ENCODE measurements at places on chromosomes 2 and 18.
A peak's percentile ranks its signal among the peaks of the same experiment; 100 is the strongest.

- DNase-seq: no peak
Measured at GRCh38 chr2:43276266-43276941, 50.0 kb upstream of the ZFP36L2 start.

DNA sequence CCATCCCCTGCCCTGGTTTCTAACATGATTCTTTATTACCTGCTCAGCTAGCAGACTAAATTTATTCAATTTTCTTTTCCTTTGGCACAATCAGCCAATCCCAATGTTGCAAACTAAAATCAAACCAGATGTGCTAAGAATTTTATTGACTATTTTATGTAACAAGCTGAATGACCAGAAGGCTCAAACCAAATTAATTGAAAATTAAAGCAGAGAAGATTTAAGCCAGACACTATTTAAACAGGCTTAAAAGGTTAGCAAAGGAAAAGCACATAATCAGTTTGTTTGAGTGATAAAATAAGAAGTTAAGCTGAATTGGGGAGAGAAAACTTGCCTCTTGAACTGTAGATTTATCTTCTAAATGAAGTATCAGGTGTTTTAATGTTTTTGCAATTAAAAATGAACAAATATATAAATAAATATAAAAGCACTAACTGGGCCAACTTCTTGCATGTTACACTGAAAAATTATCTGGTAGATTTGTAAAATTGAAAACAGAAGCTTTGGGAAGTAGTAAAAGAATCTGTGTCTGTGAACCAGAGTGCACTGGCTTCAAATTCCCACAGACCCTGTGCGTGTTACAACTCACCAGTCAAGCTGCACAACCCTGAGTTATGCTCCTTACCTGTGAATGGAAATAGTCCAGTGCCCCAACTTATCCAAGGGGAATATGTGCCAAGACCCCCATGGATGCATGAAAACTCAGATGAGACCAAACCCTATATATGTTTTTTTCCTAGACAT lies 283.4 kb downstream of the CNTNAP5 start:
- DNase-seq: no peak

DNA sequence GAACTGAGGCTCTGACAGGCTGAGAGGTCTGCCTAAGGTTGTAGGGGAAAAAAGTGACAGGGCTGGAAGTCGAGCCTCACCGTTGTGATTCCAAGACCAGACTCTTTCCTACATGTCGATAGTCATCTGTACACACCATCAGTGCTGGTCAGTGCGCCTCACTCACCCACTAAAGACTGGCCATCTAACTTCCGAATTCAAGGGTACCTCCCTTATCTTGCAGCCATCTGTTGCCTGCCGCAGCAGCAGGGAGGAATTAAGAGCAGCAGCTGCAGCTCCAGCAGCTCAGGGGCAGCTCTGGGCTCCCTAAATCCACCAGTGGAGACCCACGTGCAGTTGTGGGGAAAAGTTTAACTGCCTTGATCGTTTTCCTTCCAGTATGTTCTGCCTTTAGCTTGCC lies 32.6 kb upstream of the GPR39 start:
- no peak for DNase-seq

GRCh38 chr2:130252880-130253645 lies 54.8 kb upstream of the TUBA3E start:
- DNase-seq: no peak

DNA sequence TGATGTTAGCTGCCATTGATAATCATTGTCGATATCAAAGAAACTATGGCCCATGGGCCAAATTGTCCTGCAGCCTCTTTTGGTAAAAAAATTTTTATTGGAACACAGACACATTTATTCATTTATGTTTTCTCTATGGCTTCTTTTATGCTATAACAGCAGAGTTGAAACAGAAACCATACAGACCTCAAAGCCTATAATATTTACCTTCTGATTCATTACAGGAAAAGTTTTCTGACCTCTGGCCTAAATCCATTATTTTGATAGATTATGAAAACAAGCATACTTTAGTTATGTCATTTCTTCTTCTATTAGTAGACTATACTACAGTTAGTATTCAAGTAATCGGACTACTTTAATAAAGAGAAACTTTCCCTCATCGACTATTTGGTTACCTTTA lies 349.7 kb upstream of the GALNT5 start:
- DNase-seq: no peak

GRCh38 chr2:15993232-15993610 lies 52.9 kb downstream of the MYCN start:
- no peak for DNase-seq

DNA sequence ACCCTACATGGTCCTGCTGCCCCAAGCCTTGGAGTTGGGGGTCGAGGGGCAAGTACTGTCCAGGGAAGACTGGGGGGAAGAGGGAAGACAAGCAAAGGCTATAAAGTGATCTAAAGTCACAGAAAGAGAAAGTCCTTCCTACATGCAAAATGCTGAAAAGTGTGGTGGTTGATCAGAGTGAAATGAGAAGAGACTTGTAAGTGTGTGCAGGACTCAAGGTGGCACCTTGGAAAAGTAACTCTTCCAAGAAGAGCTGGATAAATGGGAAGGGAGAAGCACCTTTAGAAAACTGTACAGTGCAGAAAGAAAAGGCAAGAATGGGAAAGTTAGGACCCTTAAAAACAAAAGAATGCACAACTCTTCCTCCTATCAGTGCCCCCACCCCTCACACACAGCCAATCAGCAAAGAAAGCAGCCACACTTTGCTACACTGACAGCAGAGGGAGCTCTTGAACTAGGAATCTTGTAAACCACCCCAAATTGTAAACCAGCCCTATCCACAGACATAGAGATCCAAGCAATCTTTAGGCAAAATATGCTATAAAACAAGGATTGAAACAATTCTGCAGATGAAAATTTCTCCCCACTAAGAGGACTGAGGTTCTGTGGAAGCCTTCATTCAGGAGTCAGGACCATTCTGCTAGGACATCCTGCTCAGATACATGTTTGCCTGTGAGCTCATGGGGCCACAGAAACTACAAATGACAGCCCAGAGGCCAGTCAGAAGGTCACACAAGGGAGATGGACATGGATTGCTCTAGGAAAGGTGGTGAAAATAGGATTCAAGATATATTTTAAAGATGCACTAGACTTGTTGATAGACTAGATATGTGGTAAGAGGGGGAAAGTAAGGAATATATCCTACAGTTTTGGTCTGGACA lies 146.4 kb downstream of the FTCDNL1 start:
- no peak for DNase-seq

DNA sequence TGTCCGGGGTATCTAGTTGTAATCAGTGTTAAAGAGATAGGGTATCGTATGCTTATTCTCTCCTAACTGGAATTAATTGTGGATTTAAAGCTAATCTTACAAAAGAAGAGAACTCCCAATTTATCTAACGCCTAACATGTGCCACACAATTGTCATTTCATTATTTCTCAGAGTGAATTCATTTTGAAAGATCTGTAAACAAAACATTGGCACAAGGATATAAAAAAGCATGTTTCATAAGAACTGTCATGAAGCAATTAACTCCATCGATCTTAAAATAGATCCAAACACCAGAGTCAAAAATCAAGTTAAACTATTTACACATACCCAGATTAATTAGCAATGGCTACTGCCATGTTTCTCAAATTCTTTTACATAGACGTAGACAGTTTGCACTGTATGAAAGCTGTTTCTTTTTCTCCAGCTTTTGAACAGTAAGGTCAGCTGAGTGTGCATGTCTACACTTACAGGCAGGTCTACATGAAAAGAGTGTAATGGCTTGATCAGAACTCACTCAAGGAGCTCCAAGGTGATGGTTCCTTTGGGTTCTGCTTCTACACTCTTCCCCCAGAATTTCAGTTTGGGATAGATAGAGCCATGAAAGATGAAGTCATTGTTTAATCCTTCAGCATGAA lies 38.8 kb downstream of the CABYR start:
- no peak for DNase-seq

DNA sequence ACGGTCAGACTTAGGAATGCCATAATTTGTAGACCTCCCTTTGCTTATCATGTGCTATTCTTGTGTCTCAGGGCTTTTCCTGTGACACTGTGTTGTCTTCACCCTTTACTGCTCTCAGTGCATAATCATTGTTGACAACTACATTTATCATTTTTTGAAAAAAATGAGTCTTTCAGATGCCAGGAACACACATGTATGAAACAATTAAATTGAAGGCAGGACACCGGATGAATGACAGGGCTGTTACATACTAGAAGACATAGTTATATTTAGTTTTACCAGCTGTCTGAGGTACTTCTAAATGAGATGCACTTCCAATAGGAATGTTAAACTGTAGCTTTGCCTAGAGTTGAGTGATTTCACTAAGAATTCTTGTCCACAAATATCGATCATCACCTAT lies 243.5 kb downstream of the LRP1B start:
- DNase-seq: no peak

DNA sequence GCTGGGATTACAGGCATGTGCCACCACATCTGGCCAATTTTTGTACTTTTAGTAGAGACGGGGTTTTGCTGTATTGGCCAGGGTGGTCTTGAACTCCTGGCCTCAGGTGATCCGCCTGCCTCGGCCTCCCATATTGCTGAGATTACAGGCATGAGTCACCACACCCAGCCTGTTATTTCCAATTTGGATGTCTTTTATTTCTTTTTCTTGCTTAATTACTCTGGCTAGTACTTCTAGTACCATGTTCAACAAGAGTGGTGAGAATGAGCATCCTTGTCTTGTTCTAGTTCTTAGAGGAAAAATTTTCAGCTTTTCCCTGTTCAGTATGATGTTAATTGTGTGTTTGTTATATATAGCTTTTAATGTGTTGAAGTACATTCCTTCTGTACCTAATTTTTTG lies 23.4 kb downstream of the CCDC138 start:
- DNase-seq: no peak

- DNase-seq: no peak
Measured at GRCh38 chr2:110167326-110168000, 37.4 kb downstream of the NPHP1 start.

DNA sequence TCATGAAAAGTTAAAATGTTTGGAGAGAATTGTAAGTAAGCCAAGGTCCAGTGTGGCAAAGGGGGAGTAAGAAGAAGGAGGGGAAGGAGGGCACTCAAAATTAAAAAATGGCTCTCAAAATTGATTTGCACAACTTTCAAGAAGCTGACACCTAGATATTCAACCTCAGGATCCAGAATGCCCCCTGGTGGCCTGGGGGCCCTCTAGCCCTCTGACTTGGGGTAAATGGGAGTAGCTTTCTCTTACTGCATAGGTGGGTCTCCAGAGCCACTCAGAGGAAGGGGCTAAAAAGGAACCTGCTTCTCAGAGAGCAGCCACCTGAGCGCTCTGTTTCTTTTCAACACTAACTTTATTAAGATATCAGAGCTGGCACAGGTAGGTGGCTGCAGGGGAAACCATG lies 968.5 kb downstream of the BCL11A start:
- no peak for DNase-seq

DNA sequence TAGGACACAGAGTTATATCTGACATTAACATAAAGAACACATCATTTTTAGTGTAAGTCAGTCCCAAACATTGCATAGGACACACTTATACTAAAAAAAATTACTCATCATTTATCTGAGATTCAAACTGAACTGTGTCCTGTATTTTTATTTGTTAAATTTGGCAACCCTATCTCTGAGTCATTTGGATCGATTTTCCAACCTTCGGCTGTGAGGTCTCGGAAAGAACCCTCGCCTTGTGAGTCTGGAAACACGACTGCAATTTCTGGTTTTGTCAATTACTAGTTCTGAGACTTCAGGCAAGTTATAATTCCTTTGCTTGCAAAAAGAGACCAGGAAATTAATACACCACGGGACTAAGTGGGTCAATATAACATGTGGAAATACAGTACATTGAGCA lies 14.0 kb downstream of the ATP8B1 start:
- no peak for DNase-seq

- DNase-seq: no peak
Measured at GRCh38 chr2:20072436-20073158, 21.2 kb upstream of the LAPTM4A start.

GRCh38 chr18:24398540-24398939 lies 916 bp upstream of the OSBPL1A start:
- DNase-seq: no peak

DNA sequence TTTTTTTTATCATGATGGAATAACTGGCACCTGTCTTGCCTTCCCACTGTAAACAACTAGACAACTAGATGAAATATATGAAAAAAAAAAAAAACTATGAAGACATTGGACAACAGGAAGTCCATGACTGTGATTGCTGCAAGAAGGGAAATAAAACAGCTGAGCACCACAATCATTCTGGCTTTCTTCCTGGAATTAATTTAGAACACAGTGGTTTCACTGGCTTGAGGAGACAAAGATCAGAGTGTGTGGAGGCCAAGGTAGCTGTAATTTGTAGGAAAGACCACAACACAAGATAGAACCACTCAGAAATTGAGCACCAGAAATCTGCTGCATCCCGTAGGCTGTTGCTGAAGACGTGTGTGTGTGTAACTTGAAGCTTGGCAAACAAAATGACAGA lies 121.1 kb upstream of the PID1 start:
- no peak for DNase-seq

GRCh38 chr2:128612628-128613027 lies 294.0 kb upstream of the HS6ST1 start:
- DNase-seq: peak; percentile 22

DNA sequence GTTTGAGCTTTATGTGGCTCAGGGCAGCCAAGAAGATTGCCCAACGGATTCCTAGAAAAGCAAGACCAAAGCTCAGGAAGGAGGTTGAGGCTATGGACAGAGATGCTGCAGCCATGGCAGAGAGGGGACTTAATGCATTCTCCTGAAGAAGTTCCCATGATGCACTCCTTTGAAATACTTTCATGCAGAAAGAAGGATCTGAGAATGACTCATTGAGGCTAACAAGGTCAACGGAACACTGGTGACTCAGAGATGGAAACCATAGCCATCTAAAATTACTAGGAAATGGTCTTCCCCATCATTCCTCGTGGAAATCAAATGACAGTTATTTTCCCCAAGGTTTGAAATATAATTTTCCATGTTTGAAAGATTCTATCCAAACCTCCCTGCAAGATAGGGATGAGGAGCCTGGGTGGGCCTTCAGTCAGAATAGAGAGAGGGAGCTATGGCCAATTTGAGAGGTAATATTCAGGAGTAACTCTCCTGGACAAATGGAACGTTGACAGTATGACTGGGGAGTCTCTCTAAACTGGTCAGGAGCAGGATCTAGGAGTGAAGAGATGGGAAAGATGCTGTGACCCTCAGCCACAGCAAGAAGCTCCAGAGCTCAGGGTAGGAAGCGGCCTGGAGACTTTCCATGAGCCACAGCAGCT lies 63.0 kb downstream of the REEP1 start:
- DNase-seq: no peak

- no peak for DNase-seq
Measured at GRCh38 chr18:51668607-51669006, 471.1 kb upstream of the MEX3C start.

DNA sequence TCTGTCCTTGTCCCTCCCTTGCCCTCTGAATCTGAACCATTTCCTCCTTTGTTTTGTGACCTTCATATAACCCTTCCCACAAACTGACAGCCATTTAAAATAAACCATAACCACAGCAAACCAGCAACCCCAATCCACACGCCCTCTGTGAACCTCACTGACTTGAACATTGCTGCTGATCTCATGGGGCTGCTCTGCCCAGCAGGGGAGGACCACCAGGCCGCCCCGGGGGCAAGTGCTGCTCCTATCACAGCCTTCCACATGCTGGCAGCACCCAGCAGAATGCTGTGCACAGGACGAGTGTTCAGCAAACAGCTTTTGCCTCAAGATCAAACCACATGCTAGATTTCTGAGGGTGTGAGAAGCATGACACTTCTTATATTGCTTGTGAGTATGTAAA lies 73.9 kb upstream of the UXS1 start:
- DNase-seq: no peak

- no peak for DNase-seq
Measured at GRCh38 chr2:18558458-18558857, 2.0 kb downstream of the RDH14 start.

GRCh38 chr2:223166983-223167650 lies 115.1 kb downstream of the KCNE4 start:
- DNase-seq: no peak

- DNase-seq: no peak
Measured at GRCh38 chr18:26740396-26740795, 125.1 kb downstream of the AQP4 start.
